ENCODE measurements at places on chromosomes 7 and 10. TPM values are rescaled to one million over a fixed set of nuclear protein-coding genes. Genes with fewer than 3 reads are reported as not detected.

DNA sequence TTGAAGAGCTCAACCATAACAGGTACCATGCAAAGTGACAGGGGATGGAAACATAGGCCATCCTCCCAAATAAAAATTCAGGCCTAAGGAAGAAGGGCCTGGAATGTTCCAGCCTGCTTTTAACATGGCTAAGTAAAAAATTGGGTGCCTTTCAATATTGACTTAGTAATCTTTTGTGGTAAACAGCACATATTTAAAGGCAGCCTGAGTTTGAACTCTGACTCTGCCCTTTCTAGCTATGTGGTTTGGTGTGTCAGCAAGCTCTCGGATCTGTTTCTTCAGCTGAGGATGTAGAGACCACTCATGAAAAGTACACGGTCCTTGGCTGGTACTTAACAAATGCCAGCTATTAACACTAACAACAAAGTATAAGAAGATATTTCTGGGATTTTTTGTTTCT is 191.8 kb upstream of the CDCA7L start:
- DNase-seq, result no peak

Gene WASHC2A
- total RNA-seq, result 32.8 TPM

Gene SLC26A3
- total RNA-seq, result not detected

Gene PIK3CG
- not detected for total RNA-seq

Gene OPN4
- total RNA-seq, result not detected

- DNase-seq, result no peak
Observed at GRCh38 chr7:106521541-106521940, 139.4 kb downstream of the CCDC71L start.

- DNase-seq, result no peak
Observed at GRCh38 chr10:114379631-114380041, 24.7 kb downstream of the AFAP1L2 start.

Gene CUL2
- total RNA-seq, result 35.6 TPM

GRCh38 chr10:113381416-113381815 is 171.4 kb upstream of the HABP2 start:
- DNase-seq, result no peak

DNA sequence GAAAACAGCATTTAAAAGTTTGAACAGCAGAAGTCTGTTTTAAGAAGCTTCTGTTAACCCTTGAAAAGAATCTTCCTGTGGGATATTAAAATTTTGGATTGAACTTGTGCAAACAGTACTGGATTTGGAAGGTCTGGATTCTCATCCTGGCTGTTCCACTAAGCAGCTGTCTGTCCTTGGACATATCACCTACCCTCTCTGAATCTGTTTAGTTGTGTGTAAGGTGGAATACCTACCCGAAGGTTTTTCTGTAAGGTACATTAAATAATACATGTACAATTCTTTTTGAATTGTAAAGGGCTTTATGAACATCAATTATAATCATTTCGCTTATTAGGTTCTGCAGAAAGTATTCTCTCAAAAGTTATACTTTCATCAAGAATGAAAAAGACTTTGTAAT is 2.2 kb downstream of the PDCD4 start:
- no peak for DNase-seq
